LHCN-M2 (cell line): ENCODE measurements at places on chromosomes 2 and 18. TPM values are rescaled to one million over a fixed set of nuclear protein-coding genes. Genes with fewer than 3 reads are reported as not detected.

RAB6C gene
- total RNA-seq: not detected in 2 replicates

LGALSL gene
- total RNA-seq: 0.17 and 0.26 TPM in 2 replicates

GREB1L gene
- total RNA-seq: 15.2 and 17.4 TPM in 2 replicates

ALK gene
- total RNA-seq: 0.06 TPM in 1 of 2 replicates, not detected in the other

HOXD12 gene
- total RNA-seq: not detected in 2 replicates

TWIST2 gene
- total RNA-seq: 26.2 and 28.5 TPM in 2 replicates

HOXD10 gene
- not detected in 2 replicates for total RNA-seq

SLC9A4 gene
- 0.06 TPM in 2 replicates for total RNA-seq

FBXO48 gene
- total RNA-seq: 0.64 and 1.0 TPM in 2 replicates

RBKS gene
- 1.5 and 2.1 TPM in 2 replicates for total RNA-seq

MC2R gene
- not detected in 2 replicates for total RNA-seq

NOL4 gene
- not detected in 2 replicates for total RNA-seq

ALLC gene
- not detected in 2 replicates for total RNA-seq

RAB27B gene
- total RNA-seq: 30.9 and 41.2 TPM in 2 replicates

IL1RL1 gene
- total RNA-seq: not detected in 2 replicates

GALNT5 gene
- 70.6 and 71.7 TPM in 2 replicates for total RNA-seq

GCA gene
- 0.52 and 0.90 TPM in 2 replicates for total RNA-seq

ABCG5 gene
- total RNA-seq: not detected in 2 replicates

DGUOK gene
- total RNA-seq: 87.3 and 103 TPM in 2 replicates

RESP18 gene
- not detected in 2 replicates for total RNA-seq

FOXD4L1 gene
- 0.06 TPM in 1 of 2 replicates, not detected in the other for total RNA-seq

ZAP70 gene
- 0.40 TPM in 1 of 2 replicates, not detected in the other for total RNA-seq

FHL2 gene
- total RNA-seq: 246 and 312 TPM in 2 replicates

IGFBP5 gene
- total RNA-seq: 0.06 and 0.46 TPM in 2 replicates

POLR1A gene
- total RNA-seq: 26.7 and 31.4 TPM in 2 replicates

RFX8 gene
- 27.8 and 33.4 TPM in 2 replicates for total RNA-seq

GAREM1 gene
- 3.1 and 3.8 TPM in 2 replicates for total RNA-seq

POTEI gene
- total RNA-seq: not detected in 2 replicates

IFT172 gene
- 5.7 and 7.4 TPM in 2 replicates for total RNA-seq

ACYP2 gene
- total RNA-seq: 13.3 and 16.9 TPM in 2 replicates

CROCC2 gene
- total RNA-seq: under 0.01 TPM in 1 of 2 replicates, not detected in the other

TFCP2L1 gene
- 0.06 TPM in 1 of 2 replicates, not detected in the other for total RNA-seq

HNRNPA3 gene
- total RNA-seq: 42.4 and 67.6 TPM in 2 replicates

CD207 gene
- not detected in 2 replicates for total RNA-seq

ADD2 gene
- total RNA-seq: not detected in 2 replicates

SF3B6 gene
- 130 and 144 TPM in 2 replicates for total RNA-seq

AMER3 gene
- not detected in 2 replicates for total RNA-seq

SETBP1 gene
- 0.77 and 1.6 TPM in 2 replicates for total RNA-seq

MMADHC gene
- total RNA-seq: 155 and 160 TPM in 2 replicates
